NCI-H345 (cell line): ENCODE measurements at places on chromosomes 5 and 9.
A peak's percentile ranks its signal among the peaks of the same experiment; 100 is the strongest.

DNA sequence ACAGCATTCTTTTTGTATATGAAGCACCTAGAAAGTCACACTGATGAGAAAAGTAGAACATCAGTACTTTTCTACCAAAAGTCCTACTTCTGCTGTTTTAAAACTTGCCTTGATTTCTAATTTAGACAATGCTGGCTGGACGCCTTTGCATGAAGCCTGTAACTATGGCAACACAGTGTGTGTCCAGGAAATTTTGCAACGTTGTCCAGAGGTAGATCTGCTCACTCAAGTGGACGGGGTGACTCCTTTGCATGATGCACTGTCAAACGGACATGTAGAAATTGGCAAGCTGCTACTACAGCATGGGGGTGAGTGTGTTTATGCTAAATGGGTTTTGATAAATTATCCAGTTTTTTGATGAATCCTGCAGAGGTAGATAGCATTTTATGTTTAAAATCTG lies 73.5 kb downstream of the SLF1 start:
- DNase-seq, result peak; percentile 5

DNA sequence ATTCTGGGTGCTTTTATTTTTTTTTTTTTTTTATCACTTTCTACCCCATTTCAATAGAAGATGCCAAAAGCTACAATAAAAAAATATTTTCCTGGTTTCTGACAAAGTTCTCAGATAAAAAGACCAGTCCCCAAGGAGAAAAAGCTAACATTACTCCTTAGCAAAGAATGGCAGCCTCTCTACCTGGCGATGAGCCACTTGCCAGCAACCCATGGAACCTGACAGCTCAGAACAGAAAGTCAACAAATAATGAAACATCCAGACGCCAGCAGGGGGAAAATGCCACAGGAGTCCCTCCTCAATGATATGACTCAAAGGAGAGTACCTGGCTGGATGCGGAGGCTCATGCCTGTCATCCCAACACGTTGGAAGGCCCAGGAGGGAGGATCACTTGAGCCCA lies 123.2 kb downstream of the MYO10 start:
- DNase-seq, result peak; percentile 49

DNA sequence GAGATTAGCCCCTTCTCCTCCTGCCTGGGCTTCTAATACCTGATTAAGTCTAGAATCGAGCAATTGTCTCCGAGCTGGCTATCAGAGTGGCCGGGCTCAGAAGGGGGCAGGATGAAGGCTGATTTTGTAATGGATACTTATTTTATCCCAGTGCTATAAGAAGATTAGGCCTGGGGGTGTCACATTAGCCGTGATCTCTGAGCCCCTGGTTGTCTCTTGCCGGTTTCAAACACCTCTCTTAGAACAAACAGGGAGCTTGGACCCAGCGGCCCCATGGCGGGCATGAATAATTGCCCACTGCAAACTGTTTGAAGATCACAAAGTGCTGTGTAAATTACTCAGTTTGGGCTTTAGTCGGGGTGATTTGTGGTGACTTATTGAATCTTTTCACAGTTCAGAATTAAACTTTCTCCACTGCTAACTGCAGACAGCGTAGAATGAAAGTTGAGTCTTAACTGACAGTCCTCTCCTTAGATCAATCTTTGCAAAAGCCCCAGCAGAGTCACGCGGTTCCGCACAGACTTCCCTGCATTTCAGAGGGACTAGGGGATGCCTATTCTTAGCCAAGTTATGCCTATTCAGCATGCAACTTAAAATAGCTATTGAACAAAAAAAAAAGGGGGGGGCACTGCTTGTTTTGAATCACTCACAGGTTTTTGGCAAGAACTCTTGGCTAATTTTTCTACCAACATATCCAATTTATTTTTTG lies 200.6 kb upstream of the IRX1 start:
- DNase-seq, result no peak

GRCh38 chr5:24831989-24832388 lies 187.2 kb upstream of the CDH10 start:
- DNase-seq, result no peak

DNA sequence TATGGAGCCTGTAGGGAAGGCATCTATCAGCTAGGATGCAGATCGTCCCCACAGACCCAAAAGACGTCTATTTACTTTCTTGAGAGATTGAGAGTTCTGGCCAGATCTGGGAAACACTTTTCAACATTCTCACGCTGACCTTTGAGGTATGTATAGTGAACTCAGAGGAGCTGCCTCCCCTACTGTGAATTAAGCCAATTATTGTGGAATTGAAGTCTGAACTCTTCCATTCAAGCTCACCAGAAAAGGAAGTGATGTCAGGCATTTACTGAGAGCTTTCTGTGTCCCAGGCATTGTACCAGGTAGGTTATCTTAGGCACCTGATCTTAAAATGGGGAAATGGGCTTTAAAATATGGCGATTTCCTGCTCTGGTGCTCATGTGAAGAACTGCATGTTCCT lies 136.5 kb downstream of the SV2C start:
- no peak for DNase-seq

DNA sequence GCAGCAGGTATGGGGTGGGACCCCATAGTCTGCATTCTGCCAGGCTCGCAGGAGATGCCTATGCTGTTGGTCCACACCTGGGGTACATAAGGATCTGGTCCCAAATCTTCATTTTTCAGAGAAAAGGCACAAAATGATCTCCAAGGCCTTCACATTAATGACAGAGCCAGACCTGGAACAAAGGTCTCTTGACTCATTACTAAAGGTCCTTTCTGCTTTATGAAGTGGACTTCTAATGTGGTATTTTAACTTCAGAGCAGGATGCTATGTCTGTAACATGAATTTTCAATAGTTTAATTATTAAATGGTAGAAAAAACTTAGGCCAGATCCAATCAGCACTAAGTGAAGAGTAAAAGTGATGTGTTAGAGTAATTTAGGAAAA lies 38.0 kb downstream of the DMGDH start:
- no peak for DNase-seq

- peak; percentile 76 for DNase-seq
These were observed 2.5 kb upstream of the MSMP start for GRCh38 chr9:35756275-35757225.

DNA sequence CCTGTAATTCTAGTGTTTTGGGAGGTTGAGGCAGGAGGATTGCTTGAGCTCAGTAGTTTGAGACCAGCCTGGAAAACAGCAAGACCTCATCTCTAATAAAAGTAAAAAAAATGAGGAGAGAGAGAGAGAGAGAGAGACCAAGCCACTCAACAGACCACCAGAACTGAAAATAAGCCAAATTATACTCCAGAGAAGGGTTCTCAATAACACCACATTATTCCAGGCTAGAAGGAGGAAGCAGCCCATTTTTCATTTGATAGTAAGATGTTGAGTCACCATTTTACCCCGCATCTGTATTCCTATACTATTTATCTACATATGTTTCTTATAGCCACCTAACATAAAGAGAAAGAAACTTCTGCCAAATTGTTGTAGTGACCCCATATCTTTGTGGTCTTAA lies 134.8 kb downstream of the PCSK5 start:
- DNase-seq, result no peak

DNA sequence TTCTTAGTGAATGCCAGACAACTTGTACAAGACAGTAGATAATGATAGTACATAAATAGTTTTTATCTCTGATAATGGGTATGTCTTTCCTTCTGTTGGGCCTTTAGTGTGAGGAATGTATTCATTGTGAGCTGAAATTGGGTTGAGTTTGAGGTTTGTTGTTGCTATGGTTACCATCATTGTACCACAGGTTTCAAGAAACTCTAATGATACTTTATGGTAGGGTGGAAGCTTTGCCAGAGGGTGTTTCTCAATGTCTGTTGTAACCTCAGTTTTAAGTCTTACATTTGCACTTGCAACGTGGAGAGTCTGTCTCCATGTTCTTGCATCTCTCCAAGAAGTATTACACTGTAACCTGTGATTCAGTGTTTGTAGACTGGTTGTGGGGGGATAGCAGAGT lies 1550.1 kb downstream of the MAT2B start:
- DNase-seq, result no peak

DNA sequence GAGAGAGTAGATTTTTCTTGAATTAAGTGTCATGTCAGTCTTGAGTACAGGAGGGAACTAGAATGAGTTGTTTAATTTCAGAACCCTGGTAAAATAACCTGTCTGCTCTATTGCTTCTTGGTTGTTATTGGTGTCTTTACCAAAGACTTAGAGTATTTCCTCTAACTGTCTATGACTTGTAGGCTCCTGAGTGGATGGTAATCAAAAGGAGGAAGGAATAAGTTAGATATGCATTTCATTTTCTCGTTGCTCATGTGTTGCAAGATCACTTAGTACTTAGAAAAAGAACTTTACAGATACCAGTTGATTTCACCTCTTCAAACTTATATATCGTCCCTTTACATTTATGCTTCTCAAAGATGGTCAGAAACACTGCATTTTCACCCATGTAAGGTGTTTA lies 31.1 kb downstream of the UHRF2 start:
- DNase-seq, result no peak

DNA sequence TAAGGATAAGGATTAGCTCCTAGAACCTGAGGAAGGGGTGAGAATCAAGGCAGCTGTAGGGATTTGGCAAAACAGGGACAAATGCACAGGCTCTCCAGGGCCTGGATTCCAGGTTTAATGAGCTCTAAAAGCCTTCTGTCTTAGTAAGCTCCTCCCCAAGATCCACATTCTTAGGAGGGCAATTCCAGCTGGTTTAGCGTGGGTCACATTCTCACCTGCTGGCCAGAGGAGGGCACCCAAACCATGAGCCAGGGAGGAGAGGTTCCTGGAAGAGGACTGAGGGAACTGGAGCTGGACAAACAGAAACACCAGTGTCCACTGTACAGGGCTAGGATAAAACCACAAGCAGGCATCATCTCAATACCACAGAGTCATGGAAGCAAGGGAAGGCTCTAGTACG lies 480.0 kb downstream of the CCDC171 start:
- DNase-seq, result no peak

- no peak for DNase-seq
These were observed 37.9 kb downstream of the SLC6A7 start for GRCh38 chr5:150227606-150228273.

GRCh38 chr5:137887831-137888230 lies 1.4 kb upstream of the PKD2L2 start:
- no peak for DNase-seq

- no peak for DNase-seq
These were observed 252.7 kb upstream of the IL12B start for GRCh38 chr5:159582756-159583541.

- DNase-seq, result peak; percentile 62
These were observed 63.1 kb downstream of the CXXC5 start for GRCh38 chr5:139711067-139711905.

GRCh38 chr5:30894811-30895210 lies 298.7 kb upstream of the CDH6 start:
- no peak for DNase-seq

GRCh38 chr5:135322271-135322670 lies 76.8 kb downstream of the MACROH2A1 start:
- no peak for DNase-seq

- DNase-seq, result no peak
These were observed 161.1 kb upstream of the TBCA start for GRCh38 chr5:77937015-77937908.

DNA sequence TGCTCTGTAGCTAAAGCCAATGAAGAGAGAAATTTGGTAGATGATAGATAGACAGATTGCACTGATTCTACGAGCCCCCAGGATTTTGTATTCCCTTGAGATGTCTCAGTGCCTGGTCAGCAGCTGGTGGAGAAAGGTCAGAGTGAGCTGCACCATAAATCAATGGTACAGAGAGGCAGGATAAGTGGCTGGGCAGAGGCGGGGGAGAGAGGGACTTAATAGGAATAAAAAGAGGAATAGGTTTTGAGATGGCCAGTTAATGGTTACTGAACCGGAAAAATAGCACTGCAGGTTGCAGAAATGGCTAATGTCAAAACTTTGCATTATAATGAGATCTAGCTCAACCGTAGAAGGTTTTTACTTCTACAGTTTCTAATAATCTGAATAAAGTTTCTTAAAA lies 47.9 kb upstream of the SLC12A2 start:
- DNase-seq, result no peak

DNA sequence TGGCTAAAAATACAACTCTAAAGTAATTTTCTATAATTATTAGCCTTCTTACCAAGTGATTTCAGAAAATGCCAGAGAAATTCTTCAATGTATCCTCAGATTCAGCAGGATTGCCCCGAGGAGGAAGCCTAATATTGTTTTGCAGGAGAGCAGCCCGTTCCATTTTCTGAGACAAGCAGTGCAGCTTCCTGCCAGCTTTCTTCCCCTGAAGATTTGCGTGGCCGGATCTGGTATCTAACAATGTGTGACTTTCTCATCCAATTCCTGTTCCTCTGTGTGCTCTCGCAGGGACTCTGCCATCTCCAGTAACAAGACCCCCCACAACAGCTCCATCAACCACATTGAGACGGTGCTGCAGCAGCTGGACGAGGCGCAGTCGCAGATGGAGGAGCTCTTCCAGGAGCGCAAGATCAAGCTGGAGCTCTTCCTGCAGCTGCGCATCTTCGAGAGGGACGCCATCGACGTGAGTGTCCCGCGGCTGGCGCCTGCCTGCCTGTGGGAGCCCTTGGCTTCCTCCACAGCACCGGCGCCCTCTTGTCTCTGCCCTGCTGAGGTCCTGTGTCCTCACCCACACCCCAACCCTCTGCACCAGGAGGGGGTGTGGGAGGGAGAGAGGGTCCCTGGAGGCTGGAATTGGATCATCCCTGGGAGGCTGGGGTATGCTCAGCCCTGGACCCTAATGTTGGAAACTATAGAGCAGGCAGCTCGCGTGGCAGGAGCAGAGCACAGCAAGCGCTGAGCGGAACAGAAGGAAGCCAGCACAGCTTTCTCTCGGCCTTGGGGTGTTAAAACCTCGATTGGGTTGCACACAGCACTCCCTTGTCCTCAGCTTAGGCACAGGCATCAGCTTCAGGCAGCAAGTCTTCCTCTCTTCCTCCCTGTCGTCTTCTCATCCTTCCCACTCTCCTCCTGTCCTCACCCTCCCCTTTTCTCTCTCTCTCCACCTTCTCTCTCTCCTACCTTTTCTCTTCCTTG lies 216.2 kb downstream of the TRIO start:
- DNase-seq, result no peak

DNA sequence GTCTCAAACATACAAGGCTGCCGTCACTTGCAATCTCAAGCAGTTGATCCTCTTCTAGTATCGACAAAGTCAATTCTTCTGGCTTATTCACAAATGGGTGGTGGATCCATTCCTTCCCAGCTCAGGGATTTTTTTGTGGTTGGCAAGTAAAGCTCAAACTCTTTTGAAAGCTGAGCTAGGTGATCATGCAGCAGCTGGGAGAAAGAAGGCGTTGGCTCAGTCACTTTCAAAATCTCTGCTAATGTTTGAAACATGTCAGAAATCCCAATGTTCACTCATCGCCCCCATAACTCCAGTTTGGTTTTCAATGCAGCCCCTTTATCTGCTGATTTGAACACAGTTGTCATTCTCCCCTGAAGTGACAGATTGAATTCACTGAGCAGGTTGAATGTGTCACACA lies 4.0 kb upstream of the HNRNPA0 start:
- no peak for DNase-seq

- DNase-seq, result no peak
These were observed 21.6 kb downstream of the FBXW11 start for GRCh38 chr5:171984748-171985419.

GRCh38 chr5:180313677-180314505 lies 22.0 kb upstream of the MAPK9 start:
- DNase-seq, result no peak

- no peak for DNase-seq
These were observed at the start of gene SPINK13 for GRCh38 chr5:148268566-148268965. Gene SPINK13, plus strand, starts transcription at chr5:148268794. Its CDS starts 1,279 bp downstream, at chr5:148270073.

- no peak for DNase-seq
These were observed 74.7 kb upstream of the RASGRF2 start for GRCh38 chr5:80885396-80886000.
